Neural progenitor cell (in vitro differentiated cells): ENCODE measurements at places on chromosomes 2 and 18.

DNA sequence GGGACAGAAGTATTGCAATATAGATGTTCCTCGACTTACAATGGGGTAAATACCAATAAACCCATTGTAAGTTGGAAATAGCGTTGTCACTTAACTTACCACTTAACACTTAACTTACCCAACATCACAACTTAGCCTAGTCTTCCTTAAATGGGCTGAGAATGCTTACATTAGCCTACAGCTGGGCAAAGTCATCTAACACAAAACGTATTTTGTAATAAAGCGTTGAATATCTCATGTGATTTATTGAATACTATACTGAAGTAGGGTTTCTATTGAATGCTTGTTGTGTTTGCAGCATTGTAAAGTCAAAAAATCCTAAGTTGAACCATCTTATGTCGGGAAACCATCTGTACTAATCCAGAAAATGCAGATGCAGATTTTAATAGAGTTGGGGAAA is 23.6 kb downstream of the IL1R2 start:
- no peak for DNase-seq

GRCh38 chr18:77320971-77321559 is 71.4 kb downstream of the GALR1 start:
- no peak for DNase-seq

GRCh38 chr2:220269367-220269766 is 641.9 kb downstream of the SLC4A3 start:
- DNase-seq = peak; percentile 58

GRCh38 chr2:172256886-172257285 is 154.2 kb upstream of the DLX2 start:
- no peak for DNase-seq

- peak; percentile 21 for DNase-seq
Observed at GRCh38 chr18:51196118-51196810, 1.2 kb downstream of the MEX3C start.

GRCh38 chr2:34848691-34849090 is 1249.6 kb upstream of the FAM98A start:
- DNase-seq = no peak
